Esophagus squamous epithelium (tissue), 5 donors: ENCODE measurements at places on chromosomes 6 and 20. TPM values are rescaled to one million over a fixed set of nuclear protein-coding genes. Genes with fewer than 3 reads are reported as not detected.

DNA sequence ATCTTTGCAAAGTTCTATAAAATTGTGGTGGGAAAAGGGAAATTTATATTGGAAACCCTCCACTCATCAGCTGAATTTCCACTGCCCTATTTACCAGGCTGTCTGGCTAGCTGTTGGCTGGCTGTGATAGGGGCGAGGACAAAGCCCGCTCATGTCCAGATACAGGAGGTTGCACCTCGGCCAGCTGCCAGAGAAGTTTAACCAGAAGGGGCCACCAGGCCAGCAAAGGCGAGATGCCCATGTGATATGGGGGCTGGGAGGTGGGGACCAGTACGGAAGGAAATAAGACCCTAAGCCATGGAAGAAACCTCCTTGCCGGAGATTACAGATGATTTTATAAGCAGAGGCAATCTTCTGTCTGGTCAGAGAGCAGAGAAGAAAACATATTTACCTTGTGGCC is 143.8 kb downstream of the FNDC1 start:
- H3K36me3 ChIP-seq, result no peaks in the 10 kb centered on the region
- no peak for DNase-seq
- no peaks in the 10 kb centered on the region for H3K4me1 ChIP-seq

The C4B gene
- 7.4 TPM for total RNA-seq

The FOXF2 gene
- 0.34 TPM for total RNA-seq

The UBD gene
- total RNA-seq, result 0.76 TPM
